ENCODE measurements at places on chromosomes 1 and 21.

- peak; percentile 2 for DNase-seq
Observed at GRCh38 chr1:7389201-7389905, 381.7 kb upstream of the VAMP3 start.

GRCh38 chr1:183593356-183593755, 3.1 kb upstream of the NCF2 start:
- no peak for DNase-seq

DNA sequence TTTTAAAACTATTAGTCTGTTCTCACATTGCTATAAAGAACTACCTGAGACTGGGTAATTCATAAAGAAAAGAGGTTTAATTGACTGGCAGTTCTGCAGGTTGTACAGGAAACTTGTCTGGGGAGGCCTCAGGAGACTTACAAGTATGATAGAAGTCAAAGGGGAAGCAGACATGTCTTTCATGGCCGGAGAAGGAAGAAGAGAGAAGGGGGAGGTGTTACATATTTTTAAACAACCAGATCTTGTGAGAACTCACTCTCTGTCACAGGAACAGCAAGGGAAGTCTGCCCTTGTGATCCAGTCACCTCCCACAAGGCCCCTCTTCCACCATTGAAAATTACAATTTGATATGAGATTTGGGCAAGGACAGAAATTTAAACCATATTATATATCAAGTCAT, 55.9 kb downstream of the CLIC4 start:
- no peak for DNase-seq

DNA sequence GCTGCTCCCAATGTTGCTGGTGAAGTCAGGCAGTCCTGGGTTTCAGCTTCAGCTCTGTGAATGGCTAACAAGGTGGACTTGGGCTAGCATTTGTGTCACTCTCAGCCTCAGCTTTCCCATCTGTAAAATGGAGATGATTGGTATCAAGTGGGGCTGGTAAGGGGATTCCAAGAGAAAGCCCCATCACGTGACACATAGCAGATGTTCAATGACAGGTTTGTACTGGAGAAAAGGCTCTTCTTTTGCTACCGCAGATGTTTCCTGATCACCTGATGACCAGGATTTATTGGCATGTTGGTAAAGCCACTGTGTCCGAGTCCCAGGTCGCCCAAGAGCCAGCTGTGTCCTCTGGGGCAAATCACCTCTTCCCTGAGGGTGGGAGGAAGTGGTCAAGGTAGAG, 335.0 kb downstream of the MATN1 start:
- no peak for DNase-seq

DNA sequence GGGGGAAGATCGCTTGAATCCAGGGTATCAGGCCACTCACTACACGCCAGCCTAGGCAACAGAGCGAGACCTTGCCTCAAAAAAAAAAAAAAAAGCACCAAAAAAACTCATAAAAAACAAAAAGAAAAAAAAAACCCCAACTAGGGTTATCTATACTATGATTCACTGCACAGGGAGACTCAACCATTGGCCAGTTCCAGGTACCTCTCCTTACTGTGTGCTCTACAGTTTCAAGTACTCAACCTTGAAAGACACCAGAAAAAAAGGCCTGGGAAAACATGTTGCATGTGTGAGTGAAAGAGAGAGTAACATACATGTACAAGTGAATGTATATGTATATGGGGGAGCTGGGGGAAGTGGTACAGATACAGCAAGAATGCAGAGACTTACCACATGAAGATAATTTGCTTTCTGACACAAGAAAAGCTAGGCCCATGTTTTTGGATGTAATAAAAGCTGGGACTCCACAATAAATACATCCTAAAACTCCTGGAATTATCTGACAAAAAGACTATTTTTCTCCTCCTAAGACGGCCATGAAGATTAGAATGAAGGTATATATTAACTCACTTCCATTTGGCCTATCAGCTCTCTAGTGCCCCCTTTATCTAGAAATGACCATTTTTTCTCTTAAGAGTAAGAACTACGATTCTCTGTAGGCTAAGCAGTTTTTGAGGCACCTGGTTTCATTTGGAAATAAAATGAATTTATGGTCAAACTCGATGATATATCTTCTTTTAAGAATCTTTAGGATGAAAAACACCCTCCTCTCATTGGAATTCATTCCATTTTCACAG, 52.2 kb downstream of the SLC27A3 start:
- DNase-seq: no peak

DNA sequence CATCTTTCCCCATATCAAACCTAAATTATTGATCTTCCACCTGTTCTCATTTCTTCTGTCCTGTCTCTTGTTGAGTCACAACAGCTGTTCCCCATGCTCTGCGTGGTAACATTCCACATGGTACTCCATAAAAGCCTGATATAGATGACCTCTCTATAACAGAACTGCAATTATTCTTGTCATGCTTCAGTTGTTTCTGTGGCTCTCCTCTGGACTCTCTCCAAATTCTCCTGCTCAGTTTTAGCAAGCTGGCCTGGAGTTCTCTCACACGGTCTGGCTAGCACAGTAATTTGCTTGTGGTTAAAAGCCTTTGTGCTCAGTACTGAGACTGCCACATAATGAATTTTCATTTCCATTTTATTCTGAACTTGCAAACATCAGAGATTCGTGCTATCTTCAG, 10.6 kb upstream of the LRRC39 start:
- no peak for DNase-seq

- no peak for DNase-seq
Observed at GRCh38 chr1:200143347-200143746, 115.8 kb downstream of the NR5A2 start.

DNA sequence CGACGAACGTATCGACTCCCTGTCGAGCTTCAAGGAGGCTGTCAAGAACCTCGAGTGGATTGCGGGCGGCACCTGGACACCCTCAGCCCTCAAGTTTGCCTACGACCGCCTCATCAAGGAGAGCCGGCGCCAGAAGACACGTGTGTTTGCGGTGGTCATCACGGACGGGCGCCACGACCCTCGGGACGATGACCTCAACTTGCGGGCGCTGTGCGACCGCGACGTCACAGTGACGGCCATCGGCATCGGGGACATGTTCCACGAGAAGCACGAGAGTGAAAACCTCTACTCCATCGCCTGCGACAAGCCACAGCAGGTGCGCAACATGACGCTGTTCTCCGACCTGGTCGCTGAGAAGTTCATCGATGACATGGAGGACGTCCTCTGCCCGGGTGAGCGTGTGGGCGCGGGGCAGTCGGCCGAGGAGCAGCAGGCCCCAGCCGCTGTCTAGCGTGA, 28.0 kb downstream of the COL6A2 start:
- no peak for DNase-seq

- DNase-seq: no peak
Observed at GRCh38 chr1:185819798-185820197, 85.6 kb downstream of the HMCN1 start.
